ENCODE measurements at places on chromosomes 1 and 21.

DNA sequence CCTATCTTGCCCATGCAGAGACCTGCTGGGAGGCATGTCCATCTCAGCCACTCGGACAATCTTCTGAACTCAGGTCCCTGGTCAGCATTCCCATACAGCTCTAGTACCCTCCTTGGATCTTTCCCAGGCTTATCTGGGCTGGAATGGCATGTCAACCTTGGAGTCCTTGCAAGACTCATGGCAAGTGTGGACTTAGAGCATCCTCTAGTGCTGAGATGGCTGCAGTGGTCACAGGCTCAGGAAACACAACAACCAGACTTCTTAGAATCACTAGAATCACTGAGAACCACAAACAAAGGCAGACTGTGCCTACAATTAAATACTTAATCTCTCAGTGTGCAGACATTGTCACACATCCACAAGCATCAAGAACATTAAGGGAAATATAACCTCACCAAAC is 73.1 kb upstream of the TSHB start:
- DNase-seq: no peak

GRCh38 chr1:3327389-3327702 is 127.1 kb upstream of the ARHGEF16 start:
- DNase-seq: no peak

- DNase-seq: no peak
Observed at GRCh38 chr1:211210965-211211364, 48.2 kb upstream of the RCOR3 start.

DNA sequence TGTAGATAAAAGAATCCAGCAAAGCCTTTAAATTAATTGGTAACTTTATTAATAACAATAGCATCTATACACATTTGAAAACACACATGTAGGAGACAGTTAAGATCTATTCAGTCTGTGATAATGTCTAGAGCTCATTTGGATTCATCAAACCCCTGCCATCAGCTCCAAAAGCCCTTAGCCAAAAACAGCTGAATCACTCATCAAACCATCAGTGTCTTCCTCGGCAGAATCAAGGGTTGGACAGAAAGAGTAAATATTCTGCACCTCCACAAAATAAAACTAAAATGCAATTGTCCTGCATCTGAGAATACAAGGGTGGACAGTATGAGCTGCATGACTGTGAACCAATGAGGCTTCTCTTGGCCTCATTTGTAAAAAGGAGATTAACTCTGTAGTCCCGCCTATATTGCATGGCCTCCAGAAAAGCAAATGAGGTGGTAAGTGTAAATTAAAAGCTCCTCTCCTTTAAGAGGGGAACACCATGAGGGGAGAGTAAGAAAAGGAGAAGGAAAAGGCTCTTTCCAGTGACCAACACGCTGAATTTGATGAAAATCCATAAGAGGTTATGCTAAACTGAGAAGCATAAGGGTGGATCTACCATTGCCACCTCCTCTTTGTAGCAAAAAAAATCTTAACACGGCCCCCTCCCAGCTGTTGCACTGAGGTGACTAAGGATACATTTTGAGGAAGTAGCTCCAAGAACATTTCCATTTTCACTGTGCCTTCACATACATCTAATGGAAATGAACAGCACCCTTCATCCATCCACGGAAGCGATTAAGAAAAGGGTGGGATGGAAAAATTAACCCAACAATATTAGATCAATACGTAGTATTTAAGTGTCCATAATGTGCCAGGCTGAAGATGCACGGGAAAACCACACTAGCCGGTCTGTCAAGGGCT is 14.7 kb upstream of the BOLA1 start:
- DNase-seq: no peak

GRCh38 chr21:38838598-38839327 is 33.0 kb downstream of the ETS2 start:
- DNase-seq: no peak

DNA sequence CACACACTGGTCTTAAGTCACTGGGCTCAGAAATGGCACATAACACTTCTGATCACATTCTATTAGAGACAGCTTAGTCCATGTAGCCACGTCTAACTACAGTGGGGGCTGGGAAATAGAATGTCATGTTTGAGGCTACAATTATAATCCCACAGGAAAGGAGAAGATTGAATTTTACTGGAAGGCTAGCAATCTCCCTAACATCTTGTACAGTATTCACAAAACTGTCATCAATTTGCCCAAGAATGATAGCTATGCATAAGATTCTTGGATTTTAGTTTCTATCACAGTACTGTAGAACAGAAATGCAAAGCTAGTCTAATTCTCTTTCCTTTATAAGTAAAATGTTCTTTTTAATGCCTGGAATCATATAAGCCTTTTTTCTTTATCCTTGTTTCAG is 12.7 kb upstream of the ZMYM6 start:
- no peak for DNase-seq

- DNase-seq: no peak
Observed at GRCh38 chr1:147853391-147853790, 49.2 kb upstream of the GJA8 start.

DNA sequence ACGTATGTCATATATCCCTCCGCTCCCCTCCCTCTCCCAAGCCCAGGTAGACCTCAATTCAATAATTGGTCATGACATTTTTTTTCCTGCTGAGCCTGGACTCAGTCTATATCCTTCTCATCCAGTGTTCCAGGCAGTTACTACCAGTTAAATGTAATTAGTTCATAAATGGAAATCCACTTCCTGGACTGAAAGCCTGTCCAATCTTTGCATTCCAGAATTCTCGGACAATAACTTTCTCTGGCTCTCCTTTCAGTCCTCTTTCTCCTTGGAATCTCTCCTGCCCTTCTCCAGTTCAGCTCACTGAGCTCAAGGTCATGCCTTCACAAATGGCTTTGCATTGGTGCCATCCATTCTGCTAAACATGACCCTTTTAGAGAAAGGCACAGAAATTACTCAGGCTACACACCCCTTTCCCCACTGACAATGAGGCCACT is 34.8 kb downstream of the VWA5B1 start:
- DNase-seq: no peak

DNA sequence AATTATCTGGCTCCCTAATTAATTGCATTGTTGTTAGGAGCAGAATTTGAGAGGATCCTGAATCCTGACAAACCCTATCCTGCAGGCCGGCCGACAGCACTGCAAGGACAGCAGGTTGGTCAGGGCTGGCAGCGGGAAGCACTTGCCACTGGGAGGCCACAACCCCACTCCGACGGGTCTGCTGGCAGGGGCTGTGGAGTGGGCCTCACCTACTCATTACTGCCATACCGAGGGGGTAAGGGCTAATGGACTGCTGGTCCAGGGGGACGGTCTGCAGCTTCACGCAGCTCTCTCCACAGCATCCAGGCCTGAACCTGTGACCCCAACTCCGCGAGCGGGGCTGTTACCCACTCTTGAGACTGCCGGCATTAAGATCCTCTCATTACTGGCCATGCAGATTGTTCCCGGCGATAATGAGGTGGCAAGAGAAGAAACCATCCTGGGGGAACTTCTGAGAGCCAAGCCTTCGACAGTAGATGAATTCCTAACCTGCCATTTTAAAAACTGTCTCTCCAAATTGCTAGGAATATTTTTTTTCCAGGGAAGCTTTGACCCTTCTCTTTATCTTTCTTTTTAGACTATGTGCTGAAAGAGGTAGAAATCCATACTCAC is 501.3 kb downstream of the OMA1 start:
- DNase-seq: no peak

DNA sequence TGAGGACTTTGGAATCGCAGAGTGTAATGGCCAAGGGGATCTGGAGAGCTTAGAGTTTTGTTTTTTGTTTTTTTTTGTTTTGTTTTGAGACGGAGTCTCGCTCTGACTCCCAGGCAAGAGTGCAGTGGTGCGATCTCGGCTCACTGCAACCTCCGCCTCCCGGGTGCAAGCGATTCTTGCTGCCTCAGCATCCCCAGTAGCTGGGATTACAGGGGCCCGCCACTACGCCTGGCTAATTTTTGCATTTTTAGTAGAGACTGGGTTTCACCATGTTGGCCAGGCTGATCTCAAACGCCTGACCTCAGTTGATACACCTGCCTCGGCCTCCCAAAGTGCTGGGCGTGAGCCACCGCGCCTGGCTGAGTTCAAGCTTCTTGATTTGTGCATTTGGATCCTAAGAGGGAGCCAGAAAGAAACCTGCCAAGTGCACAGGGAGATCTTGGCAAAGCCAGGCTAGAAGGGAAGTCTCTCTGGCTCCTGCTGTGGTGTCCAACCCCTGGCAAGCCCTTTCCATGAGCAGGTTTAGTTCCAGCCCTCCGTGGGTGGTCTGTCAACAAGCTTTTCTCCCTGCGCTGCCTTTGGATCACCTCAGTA is 852 bp downstream of the FAAH start:
- DNase-seq: no peak

Data from T-helper 9 cell (primary cell).